ENCODE measurements at places on chromosomes 6 and 20. TPM values are rescaled to one million over a fixed set of nuclear protein-coding genes. Genes with fewer than 3 reads are reported as not detected.

Gene MEI4
- total RNA-seq, result not detected

Gene ADISSP
- 40.0 TPM for total RNA-seq

Gene PHACTR3
- total RNA-seq, result not detected

GRCh38 chr6:119482850-119483285, 133.3 kb upstream of the MAN1A1 start:
- no peak for DNase-seq

DNA sequence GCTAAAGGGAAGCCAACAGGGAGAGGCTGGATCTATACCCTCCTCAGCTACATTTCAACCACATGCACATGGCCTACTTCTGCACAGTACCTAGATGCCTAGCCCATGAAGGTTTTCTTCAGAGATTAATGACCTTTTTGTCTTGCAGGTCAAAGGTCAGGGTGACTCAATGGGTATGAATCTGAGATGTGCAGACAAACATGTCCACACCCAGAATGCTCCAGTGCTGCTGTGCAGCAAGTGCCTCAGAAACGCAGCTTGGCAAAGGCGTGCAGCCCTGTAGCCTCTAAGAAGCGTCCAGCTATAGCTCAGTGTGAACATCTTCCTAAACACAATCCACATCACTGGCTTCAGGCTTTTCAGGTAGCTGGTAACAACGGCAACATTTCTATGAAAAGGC, 24.4 kb downstream of the MAP1LC3A start:
- DNase-seq, result no peak
